Stimulated activated CD4-positive, alpha-beta T cell treated with anti-CD3 and anti-CD28 coated beads, Interleukin-12 subunit alpha, Interleukin-12 subunit beta, amount 100 ng/mL, for 48 hours (primary cell): ENCODE measurements at places on chromosomes 5 and 9.

- DNase-seq = no peak
Measured at GRCh38 chr9:78542491-78543181, 245.7 kb downstream of the PSAT1 start.

DNA sequence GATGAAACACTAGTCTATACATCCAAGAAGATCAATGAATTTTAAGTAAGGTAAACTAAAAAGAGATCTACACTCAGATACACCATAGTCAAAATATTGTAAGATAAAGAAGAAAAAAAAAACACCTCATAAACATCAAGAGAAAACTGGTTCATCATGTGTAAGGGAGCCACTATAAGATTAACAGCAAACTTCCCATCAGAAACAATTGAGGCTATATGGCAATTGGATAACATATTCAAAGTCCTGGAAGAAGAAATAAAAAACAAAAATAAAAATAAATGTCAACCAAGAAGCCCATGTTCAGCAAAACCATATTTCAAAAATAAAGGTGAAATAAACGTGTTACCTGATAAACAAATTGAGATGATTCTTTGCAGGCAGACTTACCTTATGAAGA is 3.6 kb downstream of the OR13C8 start:
- DNase-seq = no peak

GRCh38 chr9:87662808-87663528 is 63.0 kb upstream of the CTSL start:
- peak; percentile 62 for DNase-seq

GRCh38 chr5:157382996-157383800 is 76.8 kb upstream of the NIPAL4 start:
- DNase-seq = no peak

GRCh38 chr5:120055858-120056257 is 408.2 kb upstream of the PRR16 start:
- no peak for DNase-seq

GRCh38 chr5:36899860-36900259 is 23.3 kb downstream of the NIPBL start:
- no peak for DNase-seq

- DNase-seq = no peak
Measured at GRCh38 chr5:57696389-57696769, 213.8 kb upstream of the ACTBL2 start.

GRCh38 chr5:161369022-161369421 is 177.5 kb downstream of the GABRB2 start:
- no peak for DNase-seq

GRCh38 chr5:161934486-161934885 is 86.6 kb downstream of the GABRA1 start:
- DNase-seq = no peak

GRCh38 chr5:72185496-72186329 is 78.4 kb downstream of the MAP1B start:
- no peak for DNase-seq

- DNase-seq = no peak
Measured at GRCh38 chr9:93308158-93308602, 124.2 kb downstream of the WNK2 start.

GRCh38 chr9:134724202-134724911 is 82.8 kb downstream of the COL5A1 start:
- DNase-seq = no peak

GRCh38 chr9:33040792-33041431 is 15.8 kb downstream of the DNAJA1 start:
- no peak for DNase-seq

- no peak for DNase-seq
Measured at GRCh38 chr9:72924154-72924790, 28.6 kb downstream of the ALDH1A1 start.

DNA sequence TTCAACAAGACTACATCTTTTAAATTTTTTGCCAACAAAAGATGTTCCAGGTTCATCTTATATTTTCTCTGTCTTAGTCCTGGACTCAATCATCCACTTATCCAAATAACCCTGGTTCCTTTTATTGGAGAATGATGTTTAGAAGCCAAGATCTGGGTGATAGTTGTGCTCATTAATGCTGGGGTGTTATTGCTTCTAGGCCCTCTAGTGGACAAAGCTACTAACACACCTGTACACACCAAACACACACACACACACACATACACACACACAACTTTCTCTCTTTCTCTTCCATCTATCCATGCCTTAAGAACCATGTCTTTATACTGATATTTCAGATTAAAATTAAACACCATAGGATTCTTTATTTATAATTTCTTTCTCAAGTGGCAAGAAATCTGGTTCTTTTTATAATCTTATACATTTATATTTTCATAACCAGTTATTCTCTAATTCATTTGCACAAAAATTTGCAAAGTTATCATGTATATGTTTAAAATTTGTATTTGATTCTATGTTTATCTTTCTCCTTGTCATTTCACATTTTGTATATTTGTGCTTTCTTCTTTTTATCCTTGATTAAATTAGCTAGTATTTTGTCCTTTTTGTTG is 179.1 kb upstream of the SMIM23 start:
- no peak for DNase-seq

GRCh38 chr9:111597852-111598732 is 1.4 kb downstream of the PTGR1 start:
- no peak for DNase-seq

DNA sequence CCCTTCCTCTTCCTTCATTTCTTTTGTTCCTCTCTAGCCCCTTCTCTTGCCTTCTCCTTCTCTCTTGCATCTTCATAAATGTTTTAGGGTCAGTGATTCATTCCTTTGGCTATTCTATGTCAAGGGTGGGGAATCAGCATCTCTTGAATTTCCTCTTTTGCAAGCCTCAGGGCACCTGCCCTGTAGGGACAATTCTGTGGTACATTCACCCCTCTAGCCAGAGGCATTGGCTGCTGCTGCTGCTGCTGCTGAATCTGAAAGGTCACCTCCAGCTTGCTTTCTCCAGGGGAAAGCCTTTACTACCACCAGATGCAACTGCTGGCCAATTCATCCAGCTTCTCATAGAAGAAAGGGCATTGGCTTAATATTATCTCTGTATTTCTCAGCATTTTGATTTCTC is 87.3 kb downstream of the INSYN2B start:
- DNase-seq = no peak

GRCh38 chr9:134735441-134736175 is 94.0 kb downstream of the COL5A1 start:
- DNase-seq = no peak

DNA sequence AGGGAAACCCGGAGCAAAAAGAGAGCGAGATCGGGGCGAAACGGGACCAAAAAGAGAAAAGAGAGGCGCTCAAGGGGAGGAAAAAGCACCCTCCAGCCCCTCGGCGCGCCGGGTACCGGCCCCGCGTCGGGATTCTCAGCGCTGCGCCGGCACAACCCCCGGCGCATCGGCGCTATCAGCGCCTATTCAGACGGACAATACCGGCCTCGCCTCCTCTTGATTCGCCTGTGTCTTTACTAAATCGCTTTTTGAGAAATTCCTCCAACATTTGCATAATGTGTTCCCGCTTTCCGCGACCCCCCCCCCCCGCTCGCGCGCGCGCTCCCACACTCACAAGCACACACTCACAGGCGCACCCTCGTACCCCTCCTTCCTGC is 578 bp downstream of the LHX6 start:
- no peak for DNase-seq

GRCh38 chr9:2093920-2094597 is 78.9 kb downstream of the SMARCA2 start:
- no peak for DNase-seq

GRCh38 chr9:131174681-131175239 is 49.4 kb downstream of the NUP214 start:
- no peak for DNase-seq

GRCh38 chr9:2621722-2622460 is at the start of gene VLDLR:
TSS of gene VLDLR (plus strand) at chr9:2621787. CDS start at chr9:2622190, 403 bp downstream.
- peak; percentile 29 for DNase-seq

- no peak for DNase-seq
Measured at GRCh38 chr5:43639566-43639965, 36.6 kb downstream of the NNT start.

DNA sequence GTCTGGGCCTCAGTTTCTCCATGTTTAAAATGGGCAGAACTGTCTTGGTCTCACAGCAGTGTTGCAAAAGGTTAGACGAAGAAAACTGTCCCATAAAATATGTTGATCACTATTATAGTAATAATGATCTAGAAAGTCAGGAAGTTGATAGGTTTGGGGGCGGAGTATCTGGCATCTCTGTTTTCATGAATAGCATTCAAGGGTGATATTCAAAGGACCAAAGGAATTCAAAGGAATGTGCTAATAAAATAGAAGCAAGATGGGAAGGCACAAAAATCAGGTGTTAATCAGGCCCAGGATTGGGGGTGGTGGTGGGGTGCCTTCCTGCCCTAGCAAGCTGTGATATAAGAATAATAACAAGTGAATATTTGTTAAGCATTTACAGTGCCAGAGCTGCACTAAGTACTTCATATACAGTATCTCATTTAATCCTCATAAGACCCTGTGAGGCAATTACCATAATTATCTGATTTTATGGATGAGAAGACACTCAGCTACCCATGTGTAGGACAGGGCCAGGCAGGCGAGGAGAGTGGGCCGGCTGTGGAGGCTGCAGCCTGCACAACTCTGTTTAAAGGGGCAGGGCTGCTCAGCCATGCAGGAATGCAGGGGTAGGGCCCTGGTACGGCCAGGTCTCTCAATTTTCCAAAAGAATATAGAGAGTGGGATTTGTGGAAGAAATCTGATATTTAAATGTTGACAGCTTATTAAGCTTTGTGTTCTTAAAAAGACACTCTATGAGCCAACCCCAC is 142.0 kb upstream of the PANK3 start:
- DNase-seq = no peak

GRCh38 chr5:74641735-74642542 is 1.4 kb upstream of the ENC1 start:
- no peak for DNase-seq

DNA sequence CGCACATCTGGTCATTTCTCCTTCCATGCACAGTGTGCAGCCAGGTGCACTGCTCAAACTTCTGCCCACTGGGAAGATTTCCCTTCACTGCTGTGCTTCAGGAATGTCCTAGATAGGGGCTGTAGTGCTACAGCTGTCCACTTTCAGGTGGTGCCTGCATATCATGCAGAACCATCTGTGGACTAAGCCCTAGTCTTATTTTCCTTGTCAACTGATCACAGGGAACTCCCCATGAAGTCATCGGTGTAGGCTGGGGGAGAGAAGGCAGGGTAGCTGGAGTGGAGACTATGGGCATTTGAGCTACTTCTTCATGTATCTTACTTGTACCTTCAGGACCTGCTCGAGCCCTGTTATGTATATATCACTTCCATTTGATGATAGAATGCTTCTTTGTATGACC is 150.9 kb upstream of the PLCXD3 start:
- DNase-seq = no peak

GRCh38 chr9:108844856-108845255 is 10.9 kb downstream of the ACTL7B start:
- no peak for DNase-seq

- no peak for DNase-seq
Measured at GRCh38 chr9:77597057-77597456, 51.1 kb downstream of the GNA14 start.

DNA sequence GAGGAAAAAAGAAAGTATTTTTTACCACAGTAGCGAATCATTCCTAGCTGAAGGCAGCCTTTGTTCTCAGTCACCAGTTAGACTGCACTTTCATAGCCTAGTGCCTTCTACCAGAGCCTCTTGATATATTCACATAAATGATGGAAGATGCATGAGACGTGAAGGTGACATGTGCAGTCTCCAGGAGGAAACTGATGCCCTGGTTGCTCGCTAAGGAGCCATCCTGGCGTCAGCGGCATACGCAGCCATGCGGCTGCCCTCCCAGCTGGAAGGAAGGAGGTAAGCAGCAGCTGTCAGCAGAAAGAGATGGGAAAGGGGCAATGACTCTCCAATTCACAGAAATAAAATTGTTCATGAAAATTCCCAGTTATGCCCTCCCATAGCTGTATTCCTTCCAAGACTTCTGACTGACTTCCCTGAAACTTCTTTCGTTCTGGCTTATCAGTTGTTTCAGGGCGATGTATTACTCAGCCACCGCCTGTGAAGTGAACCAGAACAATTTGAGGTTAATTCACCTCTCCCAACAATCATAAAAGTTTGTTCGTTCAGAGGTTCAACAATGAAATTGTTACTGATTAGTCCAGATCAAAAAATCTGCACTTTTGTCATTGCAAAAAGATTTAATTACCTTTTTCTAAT is 331.2 kb downstream of the NR2F1-AS1 start:
- DNase-seq = no peak

DNA sequence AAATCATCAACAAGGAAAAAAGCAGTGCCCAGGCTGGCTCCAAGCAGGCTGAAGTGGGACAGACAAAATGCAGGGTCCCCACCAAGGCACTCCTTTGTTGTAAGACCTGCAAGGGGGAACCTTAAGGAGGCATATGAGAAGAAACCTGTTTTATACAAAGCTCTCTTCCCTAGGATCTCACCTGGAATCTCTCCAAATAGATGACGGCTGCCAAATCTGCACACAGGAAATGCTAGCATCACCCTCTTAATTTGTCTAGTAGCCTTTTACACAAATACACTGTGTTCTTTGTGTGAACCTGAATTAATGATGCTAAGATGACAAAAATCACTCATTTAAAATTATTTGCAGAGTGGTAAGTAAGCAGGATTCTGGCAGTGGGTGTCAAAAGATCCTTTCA is 280.2 kb downstream of the SPOCK1 start:
- no peak for DNase-seq

GRCh38 chr5:171845857-171846256 is 60.2 kb downstream of the SMIM23 start:
- no peak for DNase-seq

DNA sequence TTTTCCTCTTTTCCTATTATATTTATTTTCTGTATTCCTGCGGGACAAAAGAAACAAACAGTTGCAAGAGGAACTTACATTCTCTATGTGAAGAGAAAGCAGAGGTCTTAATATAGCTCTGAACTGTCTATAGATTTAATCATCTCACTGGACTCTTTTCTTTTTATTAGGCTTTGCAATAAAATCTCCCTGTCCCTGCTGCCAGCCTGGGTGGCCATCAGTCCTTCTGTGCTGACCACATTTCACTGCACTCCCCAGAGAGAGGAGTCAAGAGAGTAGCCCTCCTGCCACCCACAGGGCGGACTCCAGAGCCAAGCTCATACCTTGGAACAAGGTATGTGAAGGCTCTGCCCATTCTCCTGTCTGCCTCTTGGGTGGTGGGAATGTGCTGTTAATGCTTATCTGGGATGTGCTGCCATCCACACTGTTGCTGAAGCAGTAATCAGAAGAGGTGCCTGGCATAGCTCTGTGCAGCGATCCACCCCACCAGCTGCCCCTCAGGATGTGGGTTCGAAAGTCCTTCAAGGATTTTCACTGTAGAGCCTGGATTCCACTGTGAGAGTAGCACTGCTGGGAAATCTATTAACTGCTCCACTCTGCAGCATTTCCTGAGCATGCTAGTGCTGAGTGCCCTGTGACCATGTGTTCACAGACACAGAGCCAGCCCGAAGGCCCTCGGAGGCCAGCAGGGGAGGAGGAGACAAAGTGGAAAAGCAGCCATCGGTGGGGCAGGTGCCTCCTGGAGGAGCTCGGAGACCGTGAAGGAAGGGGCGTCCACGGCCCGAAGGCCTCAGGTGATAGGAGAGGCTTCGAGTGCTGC is 334.6 kb downstream of the MED10 start:
- DNase-seq = no peak
